Common myeloid progenitor, CD34-positive (primary cell): ENCODE measurements at places on chromosomes 3 and 15.

DNA sequence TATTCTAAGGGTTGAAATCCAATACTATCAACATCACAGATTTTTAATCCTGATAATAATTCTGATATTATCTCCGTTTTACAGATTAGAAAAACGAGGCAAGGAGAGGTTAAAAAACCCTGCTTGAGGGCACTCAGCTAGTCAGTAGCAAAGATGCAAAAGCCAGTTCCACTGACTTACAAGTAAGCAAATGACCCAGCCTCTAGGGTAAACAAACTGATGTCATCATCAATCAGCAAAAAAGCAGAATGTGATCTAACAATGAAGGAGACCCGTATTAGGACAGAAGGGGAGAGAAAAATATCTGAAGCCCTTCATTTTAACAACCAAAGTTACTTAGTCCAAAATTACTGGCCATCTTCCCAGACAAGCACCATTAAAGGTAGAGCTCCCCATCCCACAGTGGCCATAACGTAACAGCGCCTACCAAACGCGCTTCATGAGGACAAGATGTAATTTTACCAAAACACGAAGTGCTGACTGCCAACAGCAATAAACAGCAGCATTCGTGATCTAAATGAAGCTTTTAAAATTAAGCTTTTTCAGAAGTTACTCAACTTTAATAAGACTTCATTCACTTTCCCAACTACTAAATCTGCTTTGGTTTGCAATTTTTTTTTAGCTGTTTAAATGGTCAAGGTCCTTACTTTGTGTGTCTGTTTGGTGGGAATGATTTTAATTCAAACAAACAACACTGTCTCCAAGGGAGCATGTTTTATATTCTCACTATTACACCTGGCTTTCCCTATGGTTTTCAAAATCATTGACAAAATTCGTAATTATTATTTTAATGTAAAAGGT, 176.6 kb downstream of the OSBPL10 start:
- no peaks in the 10 kb centered on the region for H3K4me1 ChIP-seq
- H3K27me3 ChIP-seq = no peaks in the 10 kb centered on the region
- no peak overlapping the region for H3K27ac ChIP-seq
- DNase-seq = no peak
- no peak overlapping the region for H3K4me3 ChIP-seq

DNA sequence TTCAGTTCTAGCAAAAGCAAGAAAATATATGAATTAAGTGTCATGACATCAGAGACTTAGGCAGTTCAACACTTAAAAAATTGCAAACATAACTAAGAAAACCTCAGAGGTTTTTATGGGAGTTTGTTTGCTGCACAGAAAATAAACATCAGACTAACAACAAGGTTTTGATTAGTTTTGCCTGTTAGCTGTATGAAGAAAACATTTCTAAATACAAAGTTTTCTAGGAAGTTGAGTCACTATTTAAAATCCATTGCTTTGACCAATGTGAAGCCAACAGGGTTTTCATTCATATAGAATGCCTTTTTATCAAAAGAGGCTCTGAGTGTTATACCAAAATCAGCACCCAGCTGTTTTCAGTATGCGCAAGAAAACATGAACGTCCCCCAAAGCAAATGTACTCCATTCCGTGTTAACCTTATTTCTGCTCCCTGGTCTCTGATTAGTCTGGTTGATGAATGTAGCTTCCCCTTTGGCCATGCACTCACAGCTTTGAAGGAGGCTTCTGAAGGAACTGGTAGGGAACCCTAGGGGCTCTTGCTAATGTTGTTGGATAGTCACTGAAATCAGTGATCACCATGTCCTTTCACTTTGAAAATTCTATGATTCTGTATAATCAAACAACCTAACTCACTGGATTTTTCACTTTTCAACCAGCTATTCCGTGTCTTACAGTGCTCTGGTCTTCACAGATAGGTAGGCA, 89.6 kb upstream of the TSEN2 start:
- H3K4me1 ChIP-seq = no peaks in the 10 kb centered on the region
- H3K36me3 ChIP-seq = no peaks in the 10 kb centered on the region
- no peak overlapping the region for H3K27ac ChIP-seq
- no peak for DNase-seq

DNA sequence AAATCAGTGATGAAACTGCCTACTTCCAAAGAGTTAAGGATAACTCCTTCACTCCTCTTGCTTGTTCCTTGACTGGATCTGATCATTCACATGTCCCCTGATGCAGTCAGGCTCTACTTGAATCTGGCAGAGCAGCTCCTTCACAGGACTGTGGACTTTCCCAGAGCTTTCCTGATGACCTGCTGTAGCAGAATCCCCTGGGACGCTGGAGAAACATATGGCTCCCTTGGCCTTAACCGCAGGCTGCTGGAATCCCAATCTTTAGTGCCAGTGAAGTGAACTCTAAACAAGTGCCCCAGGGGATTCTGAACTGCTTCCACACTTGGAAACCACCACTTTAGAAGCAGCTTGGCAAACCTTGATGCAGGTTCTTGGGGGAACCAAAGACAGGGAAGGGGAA, 217.8 kb downstream of the CHST2 start:
- no peak overlapping the region for H3K27ac ChIP-seq
- DNase-seq = no peak
- no peaks in the 10 kb centered on the region for H3K27me3 ChIP-seq
- H3K36me3 ChIP-seq = no peaks in the 10 kb centered on the region
- H3K4me1 ChIP-seq = no peaks in the 10 kb centered on the region
- H3K4me3 ChIP-seq = no peak overlapping the region

- H3K27me3 ChIP-seq = no peaks in the 10 kb centered on the region
- H3K36me3 ChIP-seq = no peaks in the 10 kb centered on the region
- no peaks in the 10 kb centered on the region for H3K4me1 ChIP-seq
Observed at GRCh38 chr3:9279966-9280365, 30.5 kb upstream of the SRGAP3 start.

- no peaks in the 10 kb centered on the region for H3K36me3 ChIP-seq
- H3K4me3 ChIP-seq = no peak overlapping the region
- H3K27me3 ChIP-seq = no peaks in the 10 kb centered on the region
- H3K27ac ChIP-seq = no peak overlapping the region
- H3K4me1 ChIP-seq = no peaks in the 10 kb centered on the region
- DNase-seq = peak; percentile 33
Observed at GRCh38 chr3:124627501-124627908, 102.7 kb upstream of the UMPS start.

- no peaks in the 10 kb centered on the region for H3K27me3 ChIP-seq
- DNase-seq = no peak
- H3K36me3 ChIP-seq = no peaks in the 10 kb centered on the region
Observed at GRCh38 chr15:63340878-63341277, 40.8 kb downstream of the CA12 start.

GRCh38 chr15:78264304-78265136, at the start of gene DNAJA4:
Gene DNAJA4 (plus strand): TSS chr15:78264562. CDS start chr15:78264764, 202 bp downstream.
- no peaks in the 10 kb centered on the region for H3K36me3 ChIP-seq
- H3K4me3 ChIP-seq = peak within 1 kb of the TSS; percentile 74
- DNase-seq = peak; percentile 83
- peaks cover 2% of the 10 kb centered on the region for H3K27me3 ChIP-seq
- H3K27ac ChIP-seq = no peak within 1 kb of the TSS

- H3K4me1 ChIP-seq = peaks cover 5% of the 10 kb centered on the region
- H3K36me3 ChIP-seq = no peaks in the 10 kb centered on the region
- H3K27me3 ChIP-seq = no peaks in the 10 kb centered on the region
- no peak overlapping the region for H3K4me3 ChIP-seq
- DNase-seq = no peak
- no peak overlapping the region for H3K27ac ChIP-seq
Observed at GRCh38 chr3:30986551-30986950, 92.1 kb upstream of the GADL1 start.
